ENCODE measurements at places on chromosomes 6 and 20.

DNA sequence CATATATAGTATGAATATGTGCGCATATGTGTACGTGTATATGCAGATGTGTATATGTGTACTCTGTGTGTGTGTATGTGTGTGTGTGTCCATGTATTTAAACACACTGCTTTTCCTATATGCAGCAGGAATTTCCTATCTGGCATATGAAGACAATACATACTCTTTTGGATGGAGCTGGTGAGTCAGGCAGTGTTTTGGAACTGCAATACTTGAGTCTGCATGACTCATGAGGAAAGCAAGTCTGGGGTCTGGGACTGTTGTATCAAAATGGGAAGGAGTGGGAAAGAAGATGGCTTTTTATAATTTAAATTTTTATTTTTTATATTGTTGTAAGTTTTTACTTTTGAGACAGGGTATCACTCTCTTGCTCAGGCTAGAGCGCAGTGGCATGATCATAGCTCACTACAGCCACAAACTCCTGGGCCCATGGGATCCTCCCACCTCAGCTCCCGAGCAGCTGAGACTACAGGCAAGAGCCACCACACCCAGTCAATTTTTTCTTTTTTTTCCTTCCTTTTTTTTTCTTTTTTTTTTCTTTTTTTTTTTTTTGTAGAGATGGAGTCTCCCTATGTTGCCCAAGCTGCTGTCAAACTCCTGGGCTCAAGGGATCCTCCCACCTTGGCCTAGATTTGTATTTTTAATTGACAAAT lies 72.2 kb downstream of the ATXN1 start:
- no peak for DNase-seq

DNA sequence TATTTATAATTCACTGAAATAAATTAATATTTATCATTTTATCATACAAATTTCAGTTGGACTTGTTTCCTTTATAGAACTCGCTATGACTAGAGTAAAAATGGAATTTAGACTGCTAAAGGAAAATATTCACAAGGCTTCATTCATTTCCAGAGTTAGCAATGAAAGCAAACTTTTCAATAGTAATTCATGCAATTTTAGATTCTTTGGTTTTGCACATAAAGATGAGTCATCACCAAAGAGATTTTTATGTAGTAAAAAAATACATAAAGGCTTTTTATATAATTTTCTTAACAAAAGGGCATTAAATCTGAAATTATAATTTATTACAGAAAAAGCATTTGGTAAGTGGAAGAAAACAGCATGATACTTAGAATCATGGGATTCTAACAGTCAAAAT lies 37.2 kb upstream of the STXBP5 start:
- DNase-seq: no peak

DNA sequence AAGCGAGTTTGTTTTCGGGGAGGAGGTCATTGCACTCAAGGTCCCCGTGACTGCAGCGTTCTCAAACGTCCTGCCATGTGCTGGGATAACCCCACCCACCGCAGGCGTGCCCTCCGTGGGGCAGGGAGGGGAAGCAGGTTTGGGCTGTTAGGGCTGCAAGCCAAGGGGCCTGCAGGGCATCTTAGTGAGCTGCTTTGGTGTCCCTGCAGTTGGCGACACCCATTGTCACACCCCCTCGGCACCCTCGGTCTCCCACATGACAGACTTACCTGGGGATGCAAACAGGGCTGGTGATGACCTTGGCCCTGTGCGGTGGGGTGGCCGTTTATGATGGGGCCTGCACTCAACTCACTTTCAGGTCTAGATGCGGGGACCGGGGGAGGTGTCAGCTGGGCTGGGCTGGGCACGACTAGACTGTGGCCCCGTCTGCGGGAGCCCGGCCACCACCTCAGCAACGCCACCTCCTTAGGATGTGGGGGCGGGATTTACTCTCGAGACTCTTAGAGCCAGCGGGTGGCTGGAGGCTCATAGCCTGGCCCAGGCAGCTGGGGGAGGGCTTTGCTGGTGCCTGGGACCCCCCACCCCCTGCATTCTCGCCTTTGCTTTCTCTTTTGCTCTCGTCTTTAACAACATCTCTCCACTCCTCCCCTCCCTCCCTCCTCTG lies 6.5 kb upstream of the GATA5 start:
- DNase-seq: no peak

GRCh38 chr6:161890133-161890831 lies 616.4 kb upstream of the AGPAT4 start:
- no peak for DNase-seq

GRCh38 chr6:149884215-149884614 lies 13.7 kb downstream of the RAET1E start:
- no peak for DNase-seq

DNA sequence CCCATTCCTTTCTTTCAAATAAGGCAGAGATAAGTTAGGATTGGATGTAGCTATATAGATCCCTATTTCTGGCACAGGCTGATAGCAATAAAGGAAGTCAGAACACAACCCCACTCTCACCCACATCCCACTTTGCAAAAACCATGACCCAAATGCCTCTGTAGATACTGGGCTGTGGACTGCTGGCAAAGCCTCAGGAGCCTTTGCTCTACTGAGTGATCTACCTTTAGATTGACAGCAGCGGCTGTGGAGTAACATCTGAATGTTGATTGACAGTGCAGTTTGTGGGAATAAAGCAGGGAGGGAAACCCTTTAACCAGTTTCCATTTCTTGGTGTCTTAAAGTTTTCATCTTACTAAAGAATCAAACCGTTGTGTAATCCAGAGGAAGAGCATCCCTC lies 6.7 kb upstream of the TMEM30A start:
- DNase-seq: no peak

- no peak for DNase-seq
Measured at GRCh38 chr6:144316862-144317195, 31.7 kb downstream of the UTRN start.

DNA sequence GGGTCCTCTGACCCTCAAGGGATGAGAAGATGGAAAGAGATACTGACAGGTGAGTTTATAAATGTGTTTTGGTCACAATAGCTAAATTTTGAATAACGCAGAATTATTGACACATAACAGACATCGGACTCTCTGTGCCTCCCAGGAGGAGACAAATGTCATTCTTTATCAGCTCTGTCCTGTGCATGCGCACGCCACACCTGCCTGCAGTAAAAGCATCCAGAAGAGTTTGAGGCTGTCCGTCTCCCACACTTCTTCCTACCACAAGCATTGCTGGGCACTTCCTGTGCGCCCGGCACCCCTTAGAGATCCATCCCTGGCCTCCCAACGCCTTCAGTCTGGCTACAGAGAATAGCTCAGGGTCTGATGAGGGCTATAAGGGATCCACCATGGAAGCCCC lies 81.5 kb upstream of the CST7 start:
- DNase-seq: no peak

DNA sequence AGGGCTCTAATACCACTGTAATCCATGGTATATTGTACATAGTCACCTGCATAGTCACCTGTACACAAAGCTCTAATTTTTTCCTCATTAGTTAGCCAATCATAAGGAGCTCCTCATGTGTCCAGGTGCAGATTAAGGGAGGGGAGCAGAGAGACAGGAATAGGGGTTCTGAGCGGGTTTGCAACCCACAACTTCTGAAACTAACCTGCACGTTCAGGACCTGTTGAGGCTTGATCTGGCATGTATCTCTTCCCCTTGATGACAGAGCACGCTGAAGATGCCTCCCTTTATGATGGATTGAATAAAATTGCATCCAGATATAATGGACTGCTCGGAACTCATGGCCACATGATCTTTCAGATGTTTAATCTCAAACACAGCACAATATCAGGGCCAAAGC lies 179.4 kb upstream of the PRND start:
- no peak for DNase-seq

Data from activated T-cell treated with anti-CD3 and anti-CD28 coated beads for 4 hours (primary cell).